ENCODE measurements at places on chromosomes 2 and 18.

DNA sequence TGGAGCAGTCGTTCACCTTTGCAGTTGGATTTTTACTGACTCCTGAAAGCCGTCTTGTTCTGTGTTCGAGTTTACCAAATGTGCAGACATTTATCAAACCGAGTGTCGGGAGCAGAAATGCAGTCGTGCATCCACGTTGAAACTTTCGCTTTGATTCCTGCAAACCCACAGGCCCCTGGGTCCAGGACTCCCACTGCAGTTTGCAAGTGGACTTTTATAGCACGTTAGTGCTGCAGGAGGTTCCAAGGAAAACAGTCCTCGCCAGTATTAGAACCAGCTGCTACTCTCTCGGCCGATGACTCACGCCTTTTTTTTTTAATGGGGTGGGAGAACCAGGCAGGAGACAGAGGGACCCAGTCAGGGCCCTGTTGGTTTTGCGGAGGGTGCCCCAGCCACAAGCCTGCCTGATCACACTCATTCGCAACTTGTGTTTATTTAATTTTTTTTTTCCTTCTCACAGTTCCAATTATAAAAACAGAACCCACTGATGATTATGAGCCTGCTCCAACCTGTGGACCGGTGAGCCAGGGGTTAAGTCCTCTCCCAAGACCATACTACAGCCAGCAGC, 90.1 kb downstream of the NFATC1 start:
- DNase-seq: peak; percentile 86

DNA sequence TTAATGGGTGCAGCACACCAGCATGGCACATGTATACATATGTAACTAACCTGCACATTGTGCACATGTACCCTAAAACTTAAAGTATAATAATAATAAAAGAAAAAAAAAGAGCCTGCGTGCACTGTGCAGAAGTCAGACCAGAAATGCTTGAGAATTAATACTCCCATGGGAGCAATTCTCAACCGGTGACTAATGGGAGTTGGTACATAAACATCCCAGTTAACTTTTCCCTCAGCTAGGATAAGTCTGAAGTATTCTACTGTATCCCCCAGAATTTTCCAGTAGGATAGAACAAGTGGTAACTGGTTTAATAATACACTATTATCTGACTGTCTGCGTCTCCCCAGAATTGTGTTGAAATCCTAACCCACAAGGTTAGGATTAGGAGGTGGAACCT, 113.6 kb upstream of the COL5A2 start:
- peak; percentile 75 for DNase-seq

DNA sequence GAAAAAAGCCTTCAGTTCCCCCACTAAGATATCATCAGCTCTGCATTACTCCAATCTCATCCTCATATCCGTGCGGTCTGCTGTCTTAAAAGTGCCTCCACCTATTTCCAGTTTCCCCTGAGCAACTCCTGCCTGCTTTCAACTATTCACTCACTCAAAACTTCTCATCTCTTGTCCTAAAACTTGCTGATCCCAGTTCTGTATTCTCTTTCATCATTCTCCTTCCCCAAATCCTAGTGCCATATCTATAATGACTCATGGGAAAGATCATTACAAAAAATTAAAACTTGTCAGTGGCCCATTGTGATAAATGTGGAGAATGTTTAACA, 20.0 kb downstream of the ACVR1 start:
- no peak for DNase-seq

- no peak for DNase-seq
These were observed 564 bp downstream of the GCC2 start for GRCh38 chr2:108449410-108450130.

DNA sequence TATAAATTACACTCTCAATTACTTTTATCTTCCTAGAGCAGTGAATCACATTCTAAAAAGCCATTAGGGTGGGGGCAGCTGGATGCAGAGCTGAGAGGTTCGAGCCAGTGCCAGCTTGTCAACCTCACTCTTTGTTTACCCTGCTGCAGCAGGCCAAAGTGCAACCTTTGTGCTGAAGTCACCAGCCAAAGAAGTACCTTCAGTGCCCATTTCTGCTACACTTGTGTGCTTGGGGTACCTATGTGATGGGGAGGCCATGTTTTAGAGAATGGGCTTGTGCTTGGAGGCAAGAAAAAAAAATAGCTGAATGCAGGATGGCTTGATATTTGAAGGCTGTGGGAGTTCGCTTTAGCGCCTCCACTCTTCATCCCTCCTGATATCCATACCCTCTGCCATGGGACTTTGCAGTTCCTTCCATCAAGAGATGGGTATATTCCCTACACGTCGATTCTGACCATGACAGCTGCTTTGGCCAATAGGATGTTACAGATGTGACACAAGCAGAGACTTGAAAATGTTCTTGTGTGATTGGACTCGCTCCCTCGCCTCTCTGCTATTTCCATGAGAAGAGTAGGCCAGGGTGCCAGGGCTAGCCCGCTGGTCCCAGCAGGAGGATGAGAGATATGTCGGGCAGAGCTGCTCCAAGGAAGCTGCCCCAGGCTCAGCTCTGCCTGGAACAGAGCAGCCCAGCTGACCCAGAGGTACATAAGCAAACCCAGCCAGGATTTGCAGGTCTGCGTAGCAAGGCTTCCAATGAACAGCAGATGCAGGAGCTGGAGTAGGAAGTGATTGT, 12.7 kb upstream of the FZD5 start:
- DNase-seq: no peak

DNA sequence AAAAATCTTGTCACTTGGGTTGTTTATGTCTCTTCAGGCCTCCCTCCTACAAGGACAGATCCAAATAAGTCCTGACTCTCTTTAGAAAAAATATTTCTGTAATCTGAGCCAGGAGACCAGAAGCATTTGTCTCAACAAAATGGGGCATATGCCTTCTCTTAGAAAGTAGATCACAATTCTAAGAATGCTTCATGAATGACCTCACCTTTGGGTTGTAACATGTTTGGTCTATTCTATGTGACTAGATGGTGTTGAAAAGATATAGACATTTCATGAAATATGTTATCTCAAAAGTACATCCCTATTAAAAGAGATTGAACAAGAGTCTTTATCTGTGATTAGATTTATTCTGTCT, 159.0 kb upstream of the SETBP1 start:
- no peak for DNase-seq

DNA sequence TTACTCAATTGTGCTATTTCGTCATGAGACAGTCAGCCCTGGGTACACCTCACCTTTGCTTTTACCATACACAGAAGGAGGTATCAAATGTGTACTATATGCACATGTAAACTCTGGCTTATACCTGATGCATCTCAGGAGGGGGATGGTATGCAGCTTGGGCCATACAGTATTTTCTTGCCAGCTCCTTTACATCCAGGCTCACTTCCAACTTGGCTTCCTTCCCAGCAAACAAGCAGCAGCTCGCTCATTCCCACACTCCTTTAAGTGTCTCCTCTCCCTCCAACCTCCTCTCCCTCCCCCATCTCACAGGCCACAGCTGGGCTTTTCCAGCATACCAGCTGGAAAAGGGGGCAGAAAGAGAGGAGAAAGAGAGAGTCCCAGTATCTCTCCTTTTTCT, 9.6 kb downstream of the MARCHF4 start:
- DNase-seq: peak; percentile 83

GRCh38 chr18:48393776-48394175, 15.4 kb downstream of the ZBTB7C start:
- DNase-seq: no peak

GRCh38 chr2:201329409-201329808, 27.7 kb downstream of the FLACC1 start:
- DNase-seq: no peak

- no peak for DNase-seq
These were observed 58.7 kb downstream of the PUM2 start for GRCh38 chr2:20291846-20292408.

DNA sequence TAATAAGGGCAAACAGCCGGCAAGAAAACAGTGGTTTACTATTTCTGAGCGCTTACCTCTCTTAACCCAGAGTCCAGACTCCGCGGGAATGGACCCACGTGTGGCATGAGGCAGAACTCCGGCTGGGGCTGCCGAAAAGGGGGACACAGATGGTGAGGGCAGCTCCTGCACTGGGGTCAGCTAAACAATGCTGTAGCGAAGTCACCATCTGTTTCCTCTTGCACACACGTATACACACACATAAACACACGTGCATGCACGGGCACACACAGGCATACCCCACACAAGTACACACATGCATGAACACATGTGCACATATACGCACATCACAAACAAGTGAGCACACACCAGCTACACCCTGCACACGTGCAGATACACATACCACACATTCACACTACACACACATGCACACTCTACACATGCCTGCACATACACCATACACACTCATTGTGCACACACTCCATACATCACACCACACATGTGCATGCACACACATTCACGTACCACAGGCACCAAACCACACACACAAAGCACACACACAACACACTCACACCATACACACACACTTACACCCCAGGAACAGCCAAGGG, 105.9 kb upstream of the ID2 start:
- no peak for DNase-seq

DNA sequence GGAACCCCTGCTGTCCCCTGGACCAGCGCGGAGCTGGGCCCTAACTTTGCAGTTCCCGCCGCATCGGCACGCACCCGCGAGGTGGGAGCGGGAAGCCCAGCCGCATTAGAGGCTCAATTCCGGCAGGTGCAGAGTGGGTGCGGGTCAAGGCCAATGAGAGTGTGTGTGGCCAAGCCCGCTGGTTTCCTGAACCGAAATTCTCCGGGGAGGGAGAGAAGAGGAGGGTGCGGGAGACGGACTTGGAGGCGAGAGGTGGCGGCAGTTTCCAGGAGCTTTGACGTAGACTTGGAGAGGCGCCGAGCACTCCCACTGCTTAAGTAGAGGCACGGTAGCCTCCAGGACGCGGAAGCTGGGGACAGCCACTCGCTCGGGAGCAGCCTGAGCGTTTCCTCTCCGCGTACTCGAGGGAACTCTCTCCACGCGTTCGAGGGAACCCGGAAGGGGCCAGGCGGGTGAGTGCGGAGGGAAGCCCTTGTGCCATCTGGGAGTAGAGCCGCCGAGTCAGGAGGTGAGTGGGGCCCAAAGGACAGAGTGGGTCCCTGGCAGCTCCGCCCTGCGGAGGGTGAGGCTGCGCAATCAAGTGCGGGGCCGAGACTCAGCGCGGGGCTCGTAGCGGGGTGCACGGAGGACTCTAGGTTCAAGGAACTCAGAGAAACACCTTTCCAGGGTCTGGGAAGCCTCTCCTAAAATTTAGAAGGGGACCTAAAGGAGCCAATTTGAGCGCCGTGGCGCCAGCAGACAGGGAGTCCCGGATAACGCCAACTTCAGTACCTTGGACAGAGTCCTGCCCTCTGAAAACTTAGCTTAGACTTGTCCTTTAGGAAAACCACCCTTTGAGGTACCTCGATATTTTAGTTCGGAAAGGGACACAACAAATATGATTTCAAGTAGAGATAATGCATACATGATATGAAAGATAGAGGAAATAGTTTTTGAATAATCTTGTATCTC, at the start of gene FAM237A:
Gene FAM237A, plus strand, starts transcription at position 413 of the 951 bp plus-strand sequence. CDS start 1,750 bp downstream, outside the sequence.
- peak; percentile 22 for DNase-seq

- no peak for DNase-seq
These were observed 231.3 kb downstream of the NDUFA10 start for GRCh38 chr2:239793836-239794235.

GRCh38 chr2:46239847-46240181, 57.4 kb upstream of the EPAS1 start:
- no peak for DNase-seq

DNA sequence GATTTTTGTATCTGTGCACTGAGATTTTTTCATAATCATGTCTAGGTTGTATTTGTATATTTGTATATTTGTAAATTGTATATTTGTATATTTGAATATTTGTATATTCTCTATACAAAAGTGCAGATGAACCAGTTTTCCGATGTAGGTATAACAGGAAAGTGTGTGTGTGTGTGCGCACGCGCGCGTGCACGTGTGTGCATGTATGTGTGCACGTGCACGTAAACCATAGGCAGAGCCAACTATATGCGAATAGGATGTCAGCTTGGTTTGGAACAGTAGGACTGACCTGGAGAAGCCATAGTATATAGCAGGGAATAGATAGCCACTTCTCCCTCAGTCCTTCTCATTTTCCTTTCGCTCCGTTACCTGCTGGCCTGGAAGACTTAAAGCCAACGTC, 565.8 kb downstream of the XIRP2 start:
- no peak for DNase-seq

GRCh38 chr2:137938204-137938603, 26.1 kb upstream of the HNMT start:
- DNase-seq: peak; percentile 61

- no peak for DNase-seq
These were observed 126.8 kb downstream of the SLC8A1 start for GRCh38 chr2:40325116-40325515.

DNA sequence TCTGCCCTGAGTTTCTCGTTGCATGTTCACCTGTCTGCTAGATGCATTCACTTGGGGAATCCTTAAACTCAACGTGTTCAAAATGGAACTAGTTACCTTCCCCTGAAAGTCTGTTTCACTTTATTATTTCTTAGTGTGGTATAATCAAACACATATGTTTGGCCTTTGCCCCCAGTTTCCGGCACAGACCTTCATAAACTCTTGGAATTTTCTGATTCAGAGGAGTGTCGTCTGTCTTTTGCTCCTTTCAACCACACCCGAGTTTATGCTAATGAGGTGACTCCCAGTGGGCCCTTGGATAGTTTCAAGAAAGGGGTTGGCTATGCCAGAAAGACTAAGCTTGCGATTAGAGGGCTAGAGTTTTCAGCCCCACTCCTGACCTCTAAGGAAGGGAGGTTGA, 198.9 kb downstream of the CDCA7 start:
- peak; percentile 44 for DNase-seq

GRCh38 chr2:241050624-241051577, 51.2 kb downstream of the MTERF4 start:
- no peak for DNase-seq

- no peak for DNase-seq
These were observed 48.9 kb upstream of the ATG16L1 start for GRCh38 chr2:233202531-233202944.

- DNase-seq: no peak
These were observed 78.6 kb upstream of the LDLRAD4 start for GRCh38 chr18:13139885-13140450.

DNA sequence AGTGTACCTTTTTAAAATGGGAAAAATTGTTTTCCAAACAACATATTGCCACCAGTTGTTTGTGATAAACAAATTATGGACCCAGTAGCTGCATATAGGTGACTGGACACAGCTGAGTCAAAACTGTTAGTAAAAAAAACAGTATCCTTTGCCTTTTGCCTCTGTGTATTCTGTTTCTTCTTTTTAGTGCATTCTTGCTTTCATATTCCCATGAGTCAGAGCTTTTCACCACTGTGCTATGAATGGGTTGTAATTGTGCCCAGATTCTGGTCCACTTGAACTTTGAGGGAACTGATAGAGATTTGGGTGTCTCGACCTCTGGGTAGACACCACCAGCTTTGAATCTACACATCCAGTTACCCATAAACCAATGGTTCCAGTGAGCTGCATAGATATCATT, 1441.9 kb upstream of the ZEB2 start:
- DNase-seq: no peak

All from fibroblast of skin of left biceps (primary cell).